ENCODE measurements at places on chromosomes 6 and 20.

DNA sequence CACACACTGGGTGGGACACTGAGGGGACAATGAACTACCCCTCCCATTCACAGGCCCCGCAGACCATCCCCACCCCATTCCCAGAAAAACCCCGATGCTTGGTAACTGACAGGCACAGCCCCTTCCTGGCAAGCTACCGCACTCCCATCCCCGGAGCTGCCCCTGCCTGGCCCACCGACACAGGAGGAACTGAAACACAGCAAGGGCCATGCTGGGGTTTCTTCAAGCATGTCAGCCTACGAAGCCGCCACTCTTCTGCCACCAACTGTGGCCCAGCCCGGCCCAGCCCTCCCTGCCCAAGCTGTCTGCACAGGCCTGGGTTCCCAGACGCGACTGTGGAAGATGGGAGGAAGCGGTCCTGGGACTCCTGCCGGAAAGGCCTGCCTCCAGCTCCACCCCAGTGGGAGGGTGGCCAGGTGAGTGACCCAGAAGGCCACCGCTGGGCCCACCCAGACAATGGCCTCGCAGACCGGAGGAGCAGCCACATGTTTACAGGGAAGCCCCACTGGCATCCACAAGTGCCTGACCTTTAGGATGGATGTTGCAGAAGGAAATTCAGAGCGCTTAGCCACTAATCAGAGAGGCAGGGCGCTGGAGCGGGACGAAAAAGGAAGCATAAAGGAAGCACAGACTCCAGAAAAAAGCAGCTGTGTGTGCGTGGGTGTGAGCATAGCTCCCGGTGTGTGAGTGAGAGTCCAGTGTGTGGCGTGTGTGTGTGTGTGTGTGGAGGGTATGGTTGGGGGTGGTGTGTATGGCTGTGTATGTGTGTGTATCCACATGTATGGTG is 91.6 kb downstream of the PRND start:
- peak; percentile 16 for DNase-seq

GRCh38 chr6:88761237-88762031 is 202.0 kb downstream of the RNGTT start:
- no peak for DNase-seq

- DNase-seq, result no peak
These were observed 24.8 kb downstream of the ABRACL start for GRCh38 chr6:139053382-139053781.

DNA sequence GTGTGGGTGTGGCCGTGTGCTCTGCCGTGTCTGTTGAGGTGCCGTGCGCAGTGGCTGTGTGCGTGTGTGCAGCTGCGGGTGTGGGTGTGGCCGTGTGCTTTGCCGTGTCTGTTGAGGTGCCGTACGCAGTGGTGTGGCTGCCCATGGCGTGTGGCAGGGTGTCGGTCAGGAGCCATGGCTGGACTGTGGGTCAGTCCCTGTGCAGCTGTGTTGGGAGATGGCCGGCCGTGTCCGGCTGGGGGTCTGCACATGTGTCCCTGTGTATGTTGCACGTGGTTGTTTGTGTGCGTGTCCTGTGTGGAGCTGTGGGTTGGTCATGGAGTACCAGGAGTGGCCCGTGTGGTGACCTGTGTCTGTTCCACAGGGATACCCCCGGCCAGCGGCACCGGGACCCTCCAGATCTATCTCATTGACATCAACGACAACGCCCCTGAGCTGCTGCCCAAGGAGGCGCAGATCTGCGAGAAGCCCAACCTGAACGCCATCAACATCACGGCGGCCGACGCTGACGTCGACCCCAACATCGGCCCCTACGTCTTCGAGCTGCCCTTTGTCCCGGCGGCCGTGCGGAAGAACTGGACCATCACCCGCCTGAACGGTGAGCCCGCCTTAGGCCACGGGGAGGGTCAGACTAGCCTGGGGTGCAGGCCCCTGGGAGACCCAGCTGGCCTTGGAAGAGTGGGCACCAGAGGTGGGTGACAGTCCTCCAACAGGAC is 137.7 kb downstream of the TAF4 start:
- DNase-seq, result no peak

GRCh38 chr6:167907837-167908681 is 81.3 kb downstream of the AFDN start:
- no peak for DNase-seq

DNA sequence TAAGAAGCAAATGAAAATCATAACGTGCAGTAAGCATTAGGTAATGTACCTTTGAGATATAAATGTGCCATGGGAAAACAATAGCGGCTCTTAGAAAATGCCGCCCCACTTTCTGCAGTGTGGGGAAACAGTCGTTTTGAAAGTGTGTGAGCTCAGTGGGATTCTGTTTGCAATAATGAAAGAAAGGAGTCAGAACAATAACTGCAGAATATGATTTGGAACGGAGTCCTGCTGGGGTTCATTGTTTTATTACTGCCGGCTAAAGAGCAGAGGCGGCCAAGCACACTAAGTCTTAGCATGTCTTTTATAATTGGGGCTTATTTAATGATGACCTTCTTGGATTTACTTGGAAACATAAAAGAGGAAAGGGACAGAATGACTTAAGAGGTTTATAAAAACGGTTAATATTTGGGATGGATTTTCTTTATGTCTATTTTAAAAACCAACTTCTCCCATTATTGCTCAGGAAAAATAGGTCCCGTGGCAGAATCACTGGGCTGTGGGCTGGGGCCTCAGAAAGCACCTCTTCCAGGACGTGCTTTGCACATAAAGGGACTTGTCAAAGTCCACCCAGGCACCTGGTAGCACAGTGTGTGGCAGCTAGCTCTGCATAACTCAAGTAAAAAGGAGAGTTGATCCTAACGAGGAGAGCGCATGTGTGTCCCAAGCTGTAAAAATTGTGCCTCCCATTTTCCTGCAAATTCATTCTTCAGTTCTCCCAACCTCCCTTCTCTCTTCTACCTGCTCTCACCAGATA is 44.0 kb upstream of the SLC22A16 start:
- no peak for DNase-seq

DNA sequence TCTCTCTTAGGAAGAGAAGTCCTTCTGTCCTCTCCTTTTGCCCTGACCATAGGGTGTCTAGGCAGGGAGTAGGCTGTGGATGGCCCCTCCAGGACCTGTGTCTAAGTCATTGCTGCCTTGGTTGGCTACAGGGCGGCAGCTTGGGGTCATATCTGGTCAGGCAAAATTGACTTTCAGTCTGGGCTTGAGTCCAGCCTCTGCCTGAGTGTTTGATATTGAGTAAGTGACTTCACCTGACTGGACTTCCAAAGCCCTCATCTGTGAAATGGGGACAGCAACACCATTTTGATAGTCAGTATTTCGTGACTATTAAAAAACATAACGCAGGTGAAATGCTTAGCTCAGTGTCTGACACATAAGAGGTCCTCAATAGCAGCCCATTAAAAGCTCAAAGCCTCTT is 4.6 kb downstream of the TGM3 start:
- no peak for DNase-seq

DNA sequence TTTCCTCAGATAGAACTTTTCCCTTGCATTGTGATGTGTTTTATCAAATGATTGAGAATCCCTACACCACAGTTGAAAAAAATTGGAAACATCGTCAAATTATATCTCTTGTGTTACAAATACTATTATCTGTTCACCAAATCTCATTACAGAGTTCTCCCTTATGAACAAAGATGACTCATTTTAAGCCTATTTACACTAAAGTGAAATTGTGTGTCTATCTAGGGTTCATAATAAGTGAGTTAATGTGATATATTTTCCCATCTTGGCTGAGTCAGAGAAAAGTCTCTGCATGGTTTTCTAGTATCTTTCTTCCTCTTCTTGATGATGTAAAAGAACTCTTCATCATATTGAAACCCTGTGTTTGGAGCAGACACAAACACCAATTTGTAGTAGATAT is 1263.3 kb upstream of the EYS start:
- DNase-seq, result no peak

- DNase-seq, result no peak
These were observed 27.3 kb downstream of the MED23 start for GRCh38 chr6:131600716-131601115.

DNA sequence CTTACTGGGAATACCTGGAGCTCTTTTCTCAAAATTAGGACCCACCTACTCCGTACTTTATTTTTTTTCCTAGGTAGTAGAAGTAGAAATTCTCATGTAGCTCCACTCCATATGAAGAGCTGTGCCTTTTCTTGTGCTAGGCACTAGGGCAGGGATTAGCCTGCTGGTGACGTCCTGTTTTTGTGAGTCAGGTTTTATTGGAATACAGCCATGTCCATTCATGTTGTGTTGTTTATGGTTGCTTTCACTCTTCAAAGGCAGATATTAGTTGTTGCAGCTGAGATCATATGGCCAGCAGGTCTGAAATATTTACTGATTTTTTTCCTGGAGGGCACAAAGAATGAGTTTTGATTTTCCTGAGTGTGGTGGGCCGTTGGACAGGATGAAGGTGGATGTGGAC is 20.5 kb downstream of the XRN2 start:
- DNase-seq, result no peak

DNA sequence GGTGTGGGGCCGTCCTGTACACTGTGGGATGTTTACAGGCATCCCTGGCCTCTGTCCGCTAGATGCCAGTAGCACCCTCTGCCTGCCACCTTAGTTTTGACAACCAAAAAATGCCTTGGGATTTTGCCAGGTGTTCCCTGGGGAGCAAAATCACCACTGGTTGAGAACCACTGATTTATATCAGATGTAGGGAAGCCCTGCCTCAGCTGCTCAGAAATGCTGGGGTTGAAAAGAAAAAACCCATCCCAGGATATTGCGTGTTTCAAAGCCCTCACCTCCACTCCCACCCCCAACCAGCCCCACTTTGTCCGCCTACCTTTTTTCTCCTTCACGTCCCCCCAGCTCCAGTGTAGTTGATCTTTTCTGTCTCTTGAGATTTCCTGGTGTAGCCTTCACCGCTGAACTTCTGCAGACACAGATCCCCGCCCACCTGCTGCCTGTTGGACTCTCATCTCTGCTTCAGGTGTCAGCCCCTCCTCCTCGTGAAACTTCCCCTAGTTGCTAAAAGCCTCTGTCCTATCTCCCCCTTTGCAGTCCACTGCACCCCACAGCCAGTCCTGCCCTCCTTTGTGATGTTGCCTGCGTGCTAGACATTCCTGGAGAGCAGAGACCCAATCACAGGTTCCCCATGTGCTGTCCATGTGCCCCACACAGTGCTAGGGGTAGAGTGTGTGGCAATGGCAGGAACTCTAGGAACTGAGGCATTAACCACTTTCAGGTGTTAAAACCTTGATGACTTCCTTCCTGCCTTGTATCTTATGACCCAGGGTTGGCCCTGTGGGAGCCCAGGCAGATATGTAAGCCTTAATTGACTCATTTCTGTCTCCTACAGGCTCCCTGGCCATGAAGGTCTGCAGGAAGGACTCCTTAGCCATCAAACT is 98.9 kb downstream of the TBC1D7 start:
- no peak for DNase-seq

- no peak for DNase-seq
These were observed 779.7 kb upstream of the MAN1A1 start for GRCh38 chr6:120129228-120129627.

DNA sequence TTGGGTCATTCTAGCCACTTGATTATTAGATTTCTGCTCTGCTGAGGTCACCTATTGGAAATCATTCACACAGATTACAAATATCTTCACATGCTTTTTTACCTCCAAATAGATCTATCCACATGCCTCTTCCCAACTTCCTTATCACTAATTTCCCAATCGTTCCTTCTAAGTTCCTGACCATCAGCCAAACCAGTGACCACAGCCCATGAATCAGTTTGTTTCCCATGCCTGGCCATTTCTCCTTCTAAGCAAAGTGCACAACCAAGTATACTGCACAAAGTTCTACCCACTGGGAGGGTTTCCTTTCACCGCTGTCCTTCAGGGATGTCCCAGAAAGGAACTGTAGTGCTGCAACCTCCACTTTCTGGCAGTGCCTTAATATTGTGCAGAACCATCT is 140.5 kb upstream of the SYNDIG1 start:
- no peak for DNase-seq

DNA sequence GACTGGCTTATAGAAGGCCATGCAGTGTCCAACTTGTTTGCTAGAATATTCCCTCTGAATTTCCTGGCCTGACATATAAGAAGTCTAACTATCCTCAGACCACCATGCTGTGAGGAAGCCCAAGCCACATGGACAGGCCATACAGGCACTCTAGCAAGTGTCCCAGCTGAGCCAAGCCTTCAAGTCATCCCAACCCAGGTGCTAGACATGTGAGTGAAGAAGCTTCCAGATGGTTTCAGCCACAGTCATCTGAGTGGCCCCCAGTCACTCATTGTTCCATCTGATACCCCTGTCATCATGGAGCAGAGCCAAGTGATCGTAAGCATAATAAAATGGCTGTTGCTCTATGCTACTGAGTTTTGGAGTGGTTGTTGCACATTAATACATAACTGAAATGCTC is 46.0 kb upstream of the INSM1 start:
- no peak for DNase-seq

DNA sequence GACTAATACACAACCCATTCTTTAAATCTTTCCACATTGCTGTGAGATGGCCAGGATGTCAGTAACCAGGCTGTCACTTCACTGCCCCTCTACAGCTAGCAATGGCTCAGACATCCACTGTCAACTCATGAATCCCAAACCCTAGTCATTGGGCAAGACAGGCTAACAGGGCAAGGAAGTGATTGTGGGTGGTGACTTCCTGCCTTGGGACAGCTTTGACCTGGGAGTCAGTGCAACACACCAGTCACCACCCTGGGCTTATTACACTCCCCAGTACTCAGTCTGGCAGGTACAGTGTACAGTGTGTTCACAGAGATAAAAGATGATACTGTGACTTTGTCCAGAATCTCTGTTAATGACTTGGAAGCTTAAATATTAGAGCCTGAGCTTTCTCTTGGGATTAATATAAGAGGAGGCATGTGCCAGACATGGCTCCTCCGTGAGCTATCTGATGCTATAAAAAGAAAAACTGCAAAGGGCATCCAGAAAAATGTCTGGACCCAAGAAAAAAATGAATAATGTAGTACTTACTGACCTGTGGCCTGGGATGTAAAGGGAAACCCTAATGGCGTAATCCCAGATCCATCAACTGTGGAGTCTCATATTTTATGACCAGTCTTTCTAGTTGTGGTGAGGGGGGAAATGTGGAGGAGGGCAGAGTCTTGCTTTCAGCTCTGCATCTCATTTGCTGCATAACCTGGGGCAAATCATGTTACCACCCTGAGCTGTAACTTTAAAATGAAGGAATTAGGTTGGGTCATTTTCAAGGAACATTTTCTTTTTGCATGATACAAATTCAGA is 244.4 kb downstream of the SLC24A3 start:
- DNase-seq, result no peak

DNA sequence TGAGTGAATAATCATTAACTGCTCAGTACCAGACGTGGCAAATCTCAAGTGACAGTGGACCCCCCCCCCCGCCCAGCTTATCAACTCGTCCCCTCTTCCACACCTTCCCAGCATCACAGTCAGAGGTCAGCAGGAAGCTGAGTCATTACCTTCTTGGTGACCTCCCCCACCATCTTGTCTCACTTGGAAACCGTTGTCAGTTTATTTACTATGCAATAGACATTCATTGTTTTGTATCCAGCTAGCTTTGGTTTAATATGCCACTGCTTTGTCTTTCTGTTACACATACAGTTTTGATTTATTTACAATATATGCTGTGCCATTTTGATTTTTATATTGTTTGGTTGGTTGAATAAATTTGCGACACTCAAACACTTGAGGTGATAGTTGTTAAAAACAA is 158.1 kb downstream of the QKI start:
- no peak for DNase-seq

- no peak for DNase-seq
These were observed 88.9 kb upstream of the ECI2 start for GRCh38 chr6:4224067-4224978.

- no peak for DNase-seq
These were observed 328.6 kb upstream of the PLCB4 start for GRCh38 chr20:8740265-8740664.

GRCh38 chr6:143098054-143098671 is 37.5 kb downstream of the AIG1 start:
- DNase-seq, result peak; percentile 37

- no peak for DNase-seq
These were observed 85.9 kb downstream of the PXDC1 start for GRCh38 chr6:3665608-3666007.

Measured in GF-D8 (cell line).